Frontal cortex (tissue), 4 donors: ENCODE measurements at places on chromosomes 6 and 20. TPM values are rescaled to one million over a fixed set of nuclear protein-coding genes. Genes with fewer than 3 reads are reported as not detected.

THEMIS gene
- 0.41 TPM for total RNA-seq

CDH26 gene
- 0.41 TPM for total RNA-seq

GSTA4 gene
- total RNA-seq = 119 TPM

FAM83B gene
- total RNA-seq = 0.41 TPM

PHACTR2 gene
- 15.1 TPM for total RNA-seq
